ENCODE measurements at places on chromosomes 4 and X.

DNA sequence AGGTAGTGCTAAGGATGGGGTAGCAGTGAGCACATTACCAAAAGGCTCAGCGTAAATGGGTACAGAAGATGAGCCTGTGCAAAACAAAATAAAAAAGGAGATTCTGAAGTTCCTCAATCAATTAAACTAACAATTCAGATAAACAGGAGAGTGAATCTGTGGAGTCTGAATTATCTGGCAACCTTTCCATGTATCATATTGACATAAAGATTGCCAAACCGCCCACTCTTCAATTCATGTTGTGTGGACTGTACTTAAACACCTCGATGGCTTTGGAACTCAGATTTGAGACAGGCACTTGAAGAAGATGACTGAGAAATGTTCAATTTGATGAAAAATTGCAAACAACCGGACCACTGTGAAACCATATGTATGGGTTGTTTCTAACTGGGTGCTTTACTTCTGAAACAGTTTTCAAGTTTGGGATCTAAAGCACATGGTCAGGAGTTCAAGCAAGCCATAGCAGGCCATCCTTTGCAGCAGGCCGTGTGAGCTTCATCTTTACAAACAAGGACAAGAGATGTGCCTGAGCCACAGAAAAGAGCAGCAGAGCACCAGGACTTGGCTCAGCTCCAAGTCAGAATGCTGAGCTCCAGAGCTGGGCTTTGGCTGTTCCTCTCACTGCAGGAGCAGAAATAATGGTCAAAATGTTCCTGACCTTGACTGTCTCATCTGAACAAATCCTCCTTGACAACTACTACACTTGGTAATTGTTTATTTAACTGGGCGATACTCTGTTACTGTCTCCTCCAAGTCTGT is 108.1 kb downstream of the MGST2 start:
- no peak for DNase-seq

GRCh38 chr4:72893354-72894066 is 176.0 kb downstream of the COX18 start:
- DNase-seq: no peak

- DNase-seq: no peak
Measured at GRCh38 chrX:40201329-40201885, 103.6 kb upstream of the BCOR start.

GRCh38 chr4:4704267-4704666 is 155.2 kb upstream of the MSX1 start:
- no peak for DNase-seq

GRCh38 chrX:94961730-94962129 is 1287.7 kb downstream of the FAM133A start:
- no peak for DNase-seq

- no peak for DNase-seq
Measured at GRCh38 chr4:9999956-10000561, 21.2 kb downstream of the SLC2A9 start.

DNA sequence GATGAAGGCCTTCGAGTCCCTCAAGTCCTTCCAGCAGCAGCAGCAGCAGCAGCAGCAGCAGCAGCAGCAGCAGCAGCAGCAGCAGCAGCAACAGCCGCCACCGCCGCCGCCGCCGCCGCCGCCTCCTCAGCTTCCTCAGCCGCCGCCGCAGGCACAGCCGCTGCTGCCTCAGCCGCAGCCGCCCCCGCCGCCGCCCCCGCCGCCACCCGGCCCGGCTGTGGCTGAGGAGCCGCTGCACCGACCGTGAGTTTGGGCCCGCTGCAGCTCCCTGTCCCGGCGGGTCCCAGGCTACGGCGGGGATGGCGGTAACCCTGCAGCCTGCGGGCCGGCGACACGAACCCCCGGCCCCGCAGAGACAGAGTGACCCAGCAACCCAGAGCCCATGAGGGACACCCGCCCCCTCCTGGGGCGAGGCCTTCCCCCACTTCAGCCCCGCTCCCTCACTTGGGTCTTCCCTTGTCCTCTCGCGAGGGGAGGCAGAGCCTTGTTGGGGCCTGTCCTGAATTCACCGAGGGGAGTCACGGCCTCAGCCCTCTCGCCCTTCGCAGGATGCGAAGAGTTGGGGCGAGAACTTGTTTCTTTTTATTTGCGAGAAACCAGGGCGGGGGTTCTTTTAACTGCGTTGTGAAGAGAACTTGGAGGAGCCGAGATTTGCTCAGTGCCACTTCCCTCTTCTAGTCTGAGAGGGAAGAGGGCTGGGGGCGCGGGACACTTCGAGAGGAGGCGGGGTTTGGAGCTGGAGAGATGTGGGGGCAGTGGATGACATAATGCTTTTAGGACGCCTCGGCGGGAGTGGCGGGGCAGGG is 568 bp downstream of the HTT start:
- DNase-seq: peak; percentile 18

DNA sequence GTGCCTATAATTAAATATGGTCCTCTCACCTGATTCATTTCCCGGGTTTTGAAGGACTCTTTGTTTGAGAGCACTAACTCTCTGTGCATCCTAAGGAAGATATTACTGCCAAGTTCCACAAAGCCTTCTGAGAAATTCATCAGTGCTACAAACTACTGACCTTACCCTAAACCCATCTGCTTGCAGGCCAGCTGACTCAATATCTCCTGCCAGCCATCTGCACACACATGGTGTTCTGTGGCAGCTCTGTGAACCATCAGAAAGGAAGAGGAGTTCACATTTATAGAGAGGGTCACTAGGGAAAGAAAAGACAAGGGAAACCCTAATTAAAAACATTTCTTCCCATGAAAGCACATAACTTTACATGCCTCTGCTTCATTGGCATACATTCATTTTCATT is 156.7 kb downstream of the ATP10D start:
- DNase-seq: no peak

DNA sequence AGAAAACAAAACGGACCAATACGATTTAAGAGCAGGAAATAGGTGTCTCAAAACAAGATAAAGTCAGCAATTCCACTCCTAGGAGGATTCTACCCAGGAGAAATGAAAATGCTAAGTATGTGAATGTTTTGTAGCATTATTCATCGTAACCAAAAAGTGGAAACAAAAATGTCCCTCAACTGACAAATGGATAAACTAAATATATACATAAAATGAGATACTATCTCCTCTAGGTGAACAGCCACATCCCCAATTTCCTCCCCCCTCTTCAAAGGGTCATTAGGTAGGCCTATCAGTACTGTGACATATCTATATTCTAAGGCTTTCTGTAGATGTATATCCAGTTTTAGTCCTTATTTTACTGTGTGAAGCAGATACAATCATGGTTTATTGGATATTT is 18.0 kb downstream of the DDX3X start:
- no peak for DNase-seq

DNA sequence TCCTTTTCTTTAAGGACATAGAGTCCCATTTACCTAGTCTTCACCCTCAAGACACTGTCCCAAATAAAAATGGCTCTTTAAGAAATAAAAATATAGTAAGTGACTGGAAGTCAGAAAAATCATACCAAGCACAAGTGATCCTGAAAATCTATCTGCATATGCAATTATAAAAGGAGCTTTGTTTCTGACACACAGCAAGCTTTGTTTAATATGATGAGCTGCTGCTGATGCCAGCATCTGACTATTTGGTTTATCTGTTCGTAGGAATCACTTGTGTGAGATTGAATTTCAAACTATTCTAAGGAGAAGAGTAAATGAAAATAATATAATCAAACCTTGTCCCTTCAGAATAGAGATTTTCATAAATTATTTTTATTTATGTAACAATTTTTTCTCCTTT is 332.4 kb downstream of the PCDH7 start:
- no peak for DNase-seq
